Central memory CD4-positive, alpha-beta T cell (primary cell): ENCODE measurements at places on chromosomes 2 and 18.

DNA sequence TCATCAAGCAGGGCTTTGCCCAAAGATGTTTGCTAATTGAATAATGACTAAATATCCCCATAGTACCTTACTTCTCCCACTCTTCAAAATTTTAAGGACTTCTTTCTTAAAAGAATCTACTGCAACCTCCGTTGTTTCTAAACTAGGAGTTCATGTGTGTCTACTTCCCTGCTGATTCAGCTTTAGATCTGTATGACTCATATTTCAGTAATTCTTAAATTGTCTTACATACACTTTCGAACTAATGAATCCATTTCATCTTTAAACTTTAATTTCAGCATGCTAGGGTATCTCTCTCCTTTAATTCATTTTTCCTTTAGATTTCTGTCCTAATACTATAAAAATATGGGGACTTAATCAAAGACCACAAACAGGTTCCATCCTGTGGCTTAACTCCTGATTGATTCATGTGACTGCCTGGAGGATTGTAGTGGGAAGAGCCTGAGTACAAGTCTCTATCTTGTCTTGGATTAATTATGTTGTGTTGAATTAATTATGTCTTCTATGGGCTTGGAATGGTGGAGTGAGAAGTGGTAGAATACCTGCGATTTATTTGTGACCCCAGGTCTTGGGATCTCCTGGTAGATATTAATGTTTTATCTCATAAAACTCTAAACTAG lies 24.9 kb upstream of the COL5A2 start:
- no peak for DNase-seq

DNA sequence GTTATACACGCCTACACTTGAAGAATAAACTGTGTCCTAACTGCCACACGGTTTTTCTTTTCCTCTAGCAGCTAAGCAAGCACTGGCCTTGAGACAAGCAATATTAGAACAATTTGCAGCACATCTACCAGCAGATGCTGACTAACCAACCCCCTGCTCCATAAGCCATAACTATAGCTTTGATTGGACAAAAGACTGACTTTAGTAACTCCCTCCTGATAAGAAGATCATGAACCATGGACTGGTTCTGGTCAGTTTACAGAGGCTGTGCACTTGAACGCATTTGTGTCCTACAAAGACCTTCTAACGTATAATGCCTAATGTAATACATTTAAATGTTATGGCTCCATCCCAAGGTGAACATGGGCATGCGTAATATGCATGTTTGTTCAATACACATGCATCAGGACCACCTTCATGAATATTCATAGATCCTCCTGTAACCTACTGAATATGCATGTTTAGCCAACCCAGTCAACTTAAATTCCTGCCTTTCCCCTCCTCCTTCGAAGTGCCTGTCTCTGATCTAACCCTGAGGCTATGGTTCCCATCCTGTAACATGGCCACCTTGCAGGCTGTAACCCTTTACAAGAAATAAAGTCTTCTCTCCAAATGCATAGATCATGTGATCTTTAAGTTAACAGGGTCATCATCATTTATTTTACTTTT lies 26.5 kb downstream of the SLC4A5 start:
- DNase-seq: no peak

- DNase-seq: no peak
Observed at GRCh38 chr2:55949613-55950012, 26.0 kb upstream of the EFEMP1 start.

DNA sequence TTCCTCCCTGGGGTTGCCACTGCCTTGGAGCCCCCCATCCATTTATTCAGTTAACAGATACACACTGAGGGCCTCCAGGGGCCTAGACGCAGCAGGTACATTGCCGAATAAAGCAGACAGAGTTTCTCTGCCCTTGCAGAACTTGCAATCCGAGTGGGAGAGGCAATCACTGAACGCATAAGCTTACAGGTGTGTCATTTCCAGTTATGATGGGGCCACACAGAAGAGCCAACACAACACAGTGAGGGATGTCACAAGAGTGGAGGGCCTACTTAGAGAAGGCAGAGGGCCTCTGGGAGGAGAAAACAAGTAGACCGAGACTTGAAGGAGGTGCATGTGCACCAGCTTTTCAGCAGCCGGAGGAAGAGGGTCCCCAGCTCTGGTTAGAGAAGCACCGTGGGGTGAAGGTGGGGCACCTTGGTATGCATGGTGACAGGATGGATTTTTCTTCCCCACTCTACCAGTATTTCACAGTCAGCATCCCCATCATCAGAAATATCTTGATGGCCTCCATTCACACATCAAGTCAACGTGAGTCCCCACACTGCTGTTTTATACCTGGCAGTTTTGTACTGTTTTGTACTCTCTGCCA lies 150.9 kb downstream of the SMAD7 start:
- no peak for DNase-seq

- no peak for DNase-seq
Observed at GRCh38 chr2:215900203-215900611, 113.1 kb downstream of the MREG start.

- DNase-seq: no peak
Observed at GRCh38 chr2:75480971-75481836, 79.5 kb downstream of the EVA1A start.

DNA sequence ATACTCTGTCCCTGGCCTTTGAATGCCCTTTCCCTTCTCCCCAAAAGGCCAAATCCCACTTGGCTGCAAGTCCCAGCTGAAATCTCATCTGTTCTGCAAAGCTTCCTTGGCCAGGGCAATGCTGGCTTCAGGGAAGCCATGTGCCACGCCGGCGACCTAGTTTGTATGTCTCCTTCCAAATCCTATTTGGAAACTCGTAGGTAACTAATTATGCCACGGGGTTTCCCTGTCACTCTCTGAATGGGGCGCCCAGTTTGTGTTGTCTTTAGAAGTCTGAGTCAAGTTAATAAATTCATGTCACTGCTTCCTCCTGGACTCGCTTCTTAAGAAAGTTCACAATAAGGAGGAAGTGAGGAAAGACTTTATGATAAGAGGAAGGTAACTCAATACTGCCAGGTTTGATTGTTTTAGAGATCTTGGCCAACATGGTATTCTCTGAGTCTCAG lies 19.1 kb downstream of the FHL2 start:
- no peak for DNase-seq

DNA sequence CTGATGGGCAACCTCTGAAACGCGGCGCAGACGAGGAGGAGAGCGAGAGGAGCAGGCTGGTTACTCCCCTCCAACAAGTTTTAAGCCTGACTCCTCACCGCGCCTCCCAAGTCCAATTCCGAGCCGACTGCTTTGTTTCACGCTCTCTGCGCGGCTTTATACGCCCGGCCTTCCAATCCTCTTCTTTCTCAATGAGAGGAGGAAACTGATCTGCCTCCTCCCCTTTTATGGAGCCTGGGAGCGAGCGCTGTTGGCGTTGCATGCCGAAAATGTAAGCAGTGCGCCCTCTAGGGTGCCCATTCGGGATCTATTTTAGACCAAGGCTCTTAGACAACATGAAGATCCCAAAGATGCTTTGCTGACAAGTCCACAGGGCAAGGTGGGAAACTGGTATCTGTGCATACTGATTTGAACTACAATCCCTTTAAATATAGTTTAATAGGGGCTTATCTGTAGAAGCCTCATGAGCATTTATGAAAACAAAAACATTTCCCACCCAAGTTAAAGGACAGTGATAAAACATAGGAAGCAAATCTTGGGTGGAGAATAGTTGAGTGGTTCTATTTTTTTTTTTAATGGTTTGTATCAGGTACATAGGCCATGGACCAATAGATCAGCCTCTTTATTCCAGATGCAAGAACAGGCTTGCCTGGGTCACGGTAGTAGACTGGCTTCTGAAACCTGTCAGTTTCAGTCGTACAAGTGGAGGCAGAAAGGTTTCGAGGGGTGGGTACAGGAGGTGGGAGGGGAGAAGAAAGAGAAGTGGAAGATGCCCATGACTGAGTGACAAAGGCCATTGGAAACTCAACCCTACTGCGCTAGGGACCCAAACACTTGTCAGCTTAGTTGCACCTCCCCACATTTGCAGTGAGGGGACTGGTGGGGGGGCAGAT lies at the start of gene RND3:
TSS of gene RND3 (minus strand) at position 131 of the 893 bp plus-strand sequence. CDS start 250 bp downstream, outside the sequence.
- no peak for DNase-seq

GRCh38 chr18:67969458-67969857 lies 452.9 kb upstream of the DSEL start:
- DNase-seq: no peak
